Thyroid gland (tissue), 4 donors: ENCODE measurements at places on chromosomes 4 and X.

DNA sequence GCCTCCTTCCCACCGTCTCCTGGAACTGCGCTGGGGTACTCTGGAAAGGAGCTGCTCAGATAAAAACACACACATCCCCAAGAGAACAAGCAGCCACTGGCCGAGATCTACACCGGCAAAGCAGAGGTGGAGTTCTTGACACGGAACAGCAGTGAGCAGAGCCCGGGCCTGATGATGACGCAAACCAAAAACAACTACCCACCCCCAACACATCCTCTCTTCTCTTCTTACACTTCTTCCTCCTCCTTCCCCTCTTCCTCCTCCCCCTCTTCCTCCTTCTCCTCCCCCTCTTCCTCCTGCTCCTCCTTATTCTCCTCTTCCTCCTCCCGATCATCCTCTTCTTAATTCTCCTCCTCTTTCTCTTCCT, 4.6 kb downstream of the PNMA5 start:
- H3K4me1 ChIP-seq: no peaks in the 10 kb centered on the region
- no peak overlapping the region for H3K4me3 ChIP-seq
- H3K27me3 ChIP-seq: no peaks in the 10 kb centered on the region
- H3K27ac ChIP-seq: no peak overlapping the region
- H3K36me3 ChIP-seq: no peaks in the 10 kb centered on the region

DNA sequence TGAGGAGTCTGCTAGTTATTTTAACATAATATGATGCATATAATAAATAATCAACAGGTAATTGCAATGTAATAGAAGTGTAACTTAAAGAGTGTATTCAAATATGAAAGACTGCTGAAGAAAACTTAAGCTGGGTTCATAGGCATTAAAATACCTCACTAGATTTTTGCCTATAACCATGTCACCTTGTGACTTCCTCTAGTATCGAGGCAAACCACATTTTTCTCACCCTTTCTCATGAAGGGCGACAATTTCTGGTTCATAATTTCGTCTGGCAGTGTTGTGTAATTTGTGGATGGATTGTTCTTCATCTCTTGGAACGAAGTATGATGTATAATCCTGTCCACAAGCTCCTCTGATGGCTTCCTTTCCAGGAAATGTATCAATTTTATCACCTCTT, 16.0 kb downstream of the SULT1E1 start:
- H3K4me3 ChIP-seq: no peak overlapping the region
- H3K36me3 ChIP-seq: no peaks in the 10 kb centered on the region
- H3K4me1 ChIP-seq: no peaks in the 10 kb centered on the region
- no peaks in the 10 kb centered on the region for H3K27me3 ChIP-seq
- no peak for DNase-seq
- H3K27ac ChIP-seq: no peak overlapping the region

GRCh38 chr4:23822181-23822580, 67.7 kb downstream of the PPARGC1A start:
- no peaks in the 10 kb centered on the region for H3K27me3 ChIP-seq
- DNase-seq: no peak
- no peak overlapping the region for H3K4me3 ChIP-seq
- H3K36me3 ChIP-seq: peaks cover 2% of the 10 kb centered on the region
- H3K27ac ChIP-seq: no peak overlapping the region
- peaks cover 11% of the 10 kb centered on the region for H3K4me1 ChIP-seq

- H3K27me3 ChIP-seq: no peaks in the 10 kb centered on the region
- H3K4me1 ChIP-seq: no peaks in the 10 kb centered on the region
- no peaks in the 10 kb centered on the region for H3K36me3 ChIP-seq
- no peak for DNase-seq
- H3K27ac ChIP-seq: no peak overlapping the region
Observed at GRCh38 chr4:102094481-102094880, 250.8 kb downstream of the SLC39A8 start.

DNA sequence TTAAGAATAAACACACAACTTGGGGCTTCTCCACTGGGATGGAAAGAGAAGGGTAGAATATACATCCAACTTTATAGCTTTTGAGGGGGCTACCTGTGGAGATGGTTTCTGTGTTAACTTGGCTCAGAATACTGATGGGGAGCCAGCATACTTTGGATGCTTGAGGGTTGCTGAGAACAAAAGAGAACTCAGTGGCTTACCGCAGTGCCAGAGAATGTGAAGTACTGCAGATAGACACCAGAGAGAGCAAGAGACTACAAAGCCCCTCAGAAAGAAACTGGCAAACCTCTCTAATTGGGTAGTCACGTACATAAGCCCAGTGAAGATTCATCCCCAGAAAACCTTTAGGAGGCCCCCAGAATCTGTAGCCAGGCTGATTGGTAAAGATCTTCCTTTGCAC, 214.4 kb downstream of the DCHS2 start:
- H3K4me1 ChIP-seq: no peaks in the 10 kb centered on the region
- DNase-seq: no peak
- H3K27ac ChIP-seq: no peak overlapping the region
- no peaks in the 10 kb centered on the region for H3K36me3 ChIP-seq
